ENCODE measurements at places on chromosomes 5 and 9. TPM values are rescaled to one million over a fixed set of nuclear protein-coding genes. Genes with fewer than 3 reads are reported as not detected.
A peak's percentile ranks its signal among the peaks of the same experiment; 100 is the strongest.

- DNase-seq = no peak
- no peaks in the 10 kb centered on the region for H3K36me3 ChIP-seq
- no peaks in the 10 kb centered on the region for H3K4me1 ChIP-seq
- no peak overlapping the region for H3K4me3 ChIP-seq
- peaks cover 16% of the 10 kb centered on the region for H3K27me3 ChIP-seq
Observed at GRCh38 chr5:170442921-170443320, 53.8 kb upstream of the KCNMB1 start.

- H3K36me3 ChIP-seq = no peaks in the 10 kb centered on the region
- no peak overlapping the region for H3K4me3 ChIP-seq
- no peak overlapping the region for H3K27ac ChIP-seq
- peaks cover 32% of the 10 kb centered on the region for H3K27me3 ChIP-seq
- H3K4me1 ChIP-seq = peaks cover 7% of the 10 kb centered on the region
Observed at GRCh38 chr9:133227242-133227860, 18.3 kb upstream of the OBP2B start.

- no peaks in the 10 kb centered on the region for H3K36me3 ChIP-seq
- peaks cover 7% of the 10 kb centered on the region for H3K4me1 ChIP-seq
- no peaks in the 10 kb centered on the region for H3K27me3 ChIP-seq
- no peak overlapping the region for H3K4me3 ChIP-seq
Observed at GRCh38 chr5:11611011-11611410, 293.2 kb downstream of the CTNND2 start.

GRCh38 chr9:86406366-86406765, 52.2 kb upstream of the TUT7 start:
- no peaks in the 10 kb centered on the region for H3K36me3 ChIP-seq
- peaks cover 16% of the 10 kb centered on the region for H3K27me3 ChIP-seq
- H3K27ac ChIP-seq = peak overlapping the region; percentile 27
- H3K4me3 ChIP-seq = no peak overlapping the region
- no peak for DNase-seq
- peaks cover 21% of the 10 kb centered on the region for H3K4me1 ChIP-seq

DNA sequence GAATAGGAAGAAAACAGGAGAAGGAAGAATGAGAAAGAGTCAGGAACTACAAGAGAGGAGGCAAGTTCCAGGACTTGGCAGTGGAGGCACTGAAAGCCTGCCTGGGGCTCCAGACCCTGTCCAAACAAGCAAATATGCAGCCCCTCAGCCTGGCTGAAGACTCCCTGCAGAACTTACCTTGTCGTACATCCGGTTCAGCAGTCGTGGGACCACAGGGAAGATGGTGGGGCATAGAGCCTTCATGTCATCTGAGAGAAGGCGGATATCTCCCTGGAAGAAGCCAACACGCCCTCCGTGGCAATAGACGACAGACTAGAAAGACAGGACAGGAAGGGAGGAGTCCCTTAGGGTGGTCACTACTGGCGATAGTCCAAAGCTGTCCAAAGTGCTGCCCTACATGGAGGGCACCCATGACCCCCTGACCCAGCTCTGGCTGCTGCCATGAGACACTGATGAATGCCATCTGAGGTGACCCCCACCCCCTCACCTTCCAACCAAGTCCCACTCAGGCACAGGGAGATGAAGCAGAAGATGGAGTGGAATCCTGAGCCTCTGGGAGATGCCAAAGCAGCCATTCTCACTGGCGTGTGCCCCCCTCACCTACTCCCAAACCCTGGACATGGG, 27.7 kb upstream of the MEIKIN start:
- H3K27me3 ChIP-seq = no peaks in the 10 kb centered on the region
- H3K4me3 ChIP-seq = no peak overlapping the region
- H3K4me1 ChIP-seq = no peaks in the 10 kb centered on the region
- H3K27ac ChIP-seq = no peak overlapping the region
- no peak for DNase-seq
- no peaks in the 10 kb centered on the region for H3K36me3 ChIP-seq

- DNase-seq = no peak
- H3K4me3 ChIP-seq = no peak overlapping the region
- H3K36me3 ChIP-seq = no peaks in the 10 kb centered on the region
- H3K27me3 ChIP-seq = no peaks in the 10 kb centered on the region
- H3K27ac ChIP-seq = peak overlapping the region; percentile 68
- peaks cover 100% of the 10 kb centered on the region for H3K4me1 ChIP-seq
Observed at GRCh38 chr9:14278291-14278721, 35.6 kb downstream of the NFIB start.

DNA sequence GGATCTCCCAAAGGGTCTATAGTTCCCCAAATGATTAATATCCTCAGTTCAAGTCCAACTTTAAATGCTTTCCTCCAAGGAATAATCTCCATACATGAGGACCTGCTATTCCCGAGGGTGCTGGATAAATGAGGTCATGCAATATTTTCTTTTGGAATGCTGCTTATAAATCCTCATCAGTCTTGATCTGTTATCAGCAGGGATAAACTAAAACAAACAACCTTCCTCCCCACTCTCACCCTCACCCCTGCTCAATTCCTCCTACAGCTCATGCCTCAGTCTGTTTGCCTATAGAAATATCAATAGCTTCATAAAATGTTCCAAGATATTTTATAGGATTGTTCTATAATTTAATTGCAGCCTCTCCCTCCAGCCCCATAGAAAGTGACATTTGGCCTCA, 61.1 kb downstream of the GLRA1 start:
- no peak overlapping the region for H3K27ac ChIP-seq
- no peaks in the 10 kb centered on the region for H3K36me3 ChIP-seq
- no peaks in the 10 kb centered on the region for H3K27me3 ChIP-seq

DNA sequence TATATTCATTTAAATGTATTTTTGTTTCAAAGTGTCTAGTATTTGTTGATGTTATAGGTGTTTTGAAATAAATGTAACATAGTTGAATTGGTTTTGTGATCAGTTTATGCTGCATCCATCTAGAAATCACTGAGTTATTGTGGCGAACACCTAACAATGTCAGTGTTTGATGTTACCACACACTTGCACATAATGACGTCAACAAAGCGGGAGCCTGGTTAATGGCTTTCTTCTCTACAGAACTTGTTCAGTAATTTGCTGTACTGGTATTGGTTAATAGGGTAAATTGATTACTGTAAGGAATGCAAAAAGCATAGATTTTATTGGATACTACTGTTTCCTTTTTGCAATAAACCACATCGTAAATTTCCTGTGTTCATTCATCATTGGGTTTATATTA, 133.0 kb downstream of the ATG10 start:
- DNase-seq = no peak
- H3K27ac ChIP-seq = no peak overlapping the region
- no peak overlapping the region for H3K4me3 ChIP-seq
- H3K36me3 ChIP-seq = no peaks in the 10 kb centered on the region
- H3K27me3 ChIP-seq = no peaks in the 10 kb centered on the region

- H3K4me3 ChIP-seq = no peak overlapping the region
- H3K4me1 ChIP-seq = no peaks in the 10 kb centered on the region
- H3K27me3 ChIP-seq = peaks cover 79% of the 10 kb centered on the region
- H3K27ac ChIP-seq = no peak overlapping the region
- DNase-seq = peak; percentile 25
- H3K36me3 ChIP-seq = no peaks in the 10 kb centered on the region
Observed at GRCh38 chr5:174608631-174609097, 115.7 kb upstream of the MSX2 start.

GRCh38 chr5:89289604-89290003, 406.6 kb upstream of the MEF2C start:
- H3K36me3 ChIP-seq = no peaks in the 10 kb centered on the region
- H3K4me3 ChIP-seq = no peak overlapping the region
- no peak overlapping the region for H3K27ac ChIP-seq
- H3K27me3 ChIP-seq = no peaks in the 10 kb centered on the region
- DNase-seq = no peak

DNA sequence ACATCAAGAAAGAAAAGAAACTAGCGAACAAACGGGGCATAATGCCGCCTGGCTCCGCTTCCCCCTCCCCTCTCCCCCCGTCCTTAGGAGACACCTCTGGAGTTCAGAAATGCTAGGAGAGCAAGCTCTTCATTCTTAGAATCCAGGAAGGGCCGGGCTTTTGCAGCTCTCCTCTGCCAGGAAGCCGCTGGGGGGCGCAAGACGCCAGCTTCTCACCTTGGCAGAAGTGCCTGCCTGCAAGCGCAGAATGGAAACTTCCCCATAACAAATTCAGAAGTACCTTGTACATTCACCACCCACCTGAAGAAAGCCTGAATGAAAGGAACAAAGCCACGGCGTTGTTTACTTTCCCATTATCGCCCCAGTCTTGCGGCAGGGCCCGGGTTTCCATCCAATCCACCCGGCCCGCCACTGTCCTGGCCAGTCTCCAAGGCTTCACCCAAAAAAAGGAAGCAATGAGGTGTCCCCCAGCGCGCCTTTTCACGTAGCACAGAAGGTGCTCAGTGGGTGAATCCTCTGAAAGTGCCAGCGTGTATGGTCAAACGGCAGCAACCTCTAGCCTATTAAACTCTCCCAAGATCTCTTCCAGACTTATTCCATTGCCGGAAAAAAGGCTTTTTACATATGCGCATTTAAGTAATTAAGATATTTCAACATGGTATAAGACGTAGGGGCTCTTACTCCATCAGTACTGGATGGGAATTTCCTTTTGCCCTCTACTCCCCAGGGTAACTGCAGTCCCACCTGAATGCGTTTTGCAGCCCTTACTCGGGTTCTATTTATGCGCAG, 1.6 kb upstream of the GADD45G start:
- peak overlapping the region; percentile 76 for H3K4me3 ChIP-seq
- peaks cover 54% of the 10 kb centered on the region for H3K4me1 ChIP-seq
- DNase-seq = peak; percentile 89
- H3K27me3 ChIP-seq = no peaks in the 10 kb centered on the region

DNA sequence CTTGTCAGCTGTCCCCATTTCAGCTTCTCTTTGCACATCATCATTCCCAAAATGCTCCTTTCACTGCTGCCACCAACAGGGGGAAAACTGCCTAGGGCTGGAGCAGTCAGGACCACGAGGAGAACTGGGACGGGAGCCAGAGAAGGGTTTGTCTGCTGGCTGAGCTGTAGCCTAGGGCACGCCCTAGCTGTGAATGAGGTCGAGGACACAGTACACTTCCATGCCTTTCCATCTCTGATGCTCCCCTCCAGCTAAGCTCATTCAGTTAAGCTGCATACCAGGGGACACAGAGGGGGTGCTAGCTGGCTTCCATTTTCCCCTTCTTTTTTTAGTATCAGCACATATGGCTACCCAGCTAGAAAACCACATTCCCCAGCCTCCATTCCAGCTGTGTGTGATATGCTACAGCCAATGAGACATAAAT, 64.7 kb downstream of the STK10 start:
- H3K4me3 ChIP-seq = no peak overlapping the region
- no peak overlapping the region for H3K27ac ChIP-seq
- no peaks in the 10 kb centered on the region for H3K27me3 ChIP-seq
- H3K4me1 ChIP-seq = peaks cover 28% of the 10 kb centered on the region

GRCh38 chr9:108535526-108535925, 320.3 kb downstream of the ACTL7B start:
- no peak overlapping the region for H3K27ac ChIP-seq
- H3K27me3 ChIP-seq = no peaks in the 10 kb centered on the region
- no peaks in the 10 kb centered on the region for H3K36me3 ChIP-seq
- no peaks in the 10 kb centered on the region for H3K4me1 ChIP-seq

DNA sequence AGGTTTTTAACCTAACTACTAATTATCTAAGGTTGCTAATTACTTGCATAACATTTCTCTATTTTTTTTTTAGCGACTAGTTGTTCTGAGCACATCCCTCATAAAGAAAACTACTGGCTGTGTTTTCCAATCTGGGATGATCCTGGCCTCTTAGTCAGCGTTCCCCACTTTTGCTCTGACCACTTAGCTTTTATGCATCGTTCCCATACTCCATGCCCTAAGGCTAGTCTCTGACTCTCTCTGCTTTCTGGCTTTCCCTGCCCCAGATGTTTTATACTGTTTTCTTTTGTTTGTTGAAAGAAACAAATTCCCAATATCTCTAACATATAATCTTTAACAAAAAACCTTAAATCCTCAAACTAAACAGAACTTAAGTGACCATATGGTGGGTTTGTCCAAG, 217.9 kb downstream of the SPATA31D1 start:
- H3K4me1 ChIP-seq = no peaks in the 10 kb centered on the region
- no peaks in the 10 kb centered on the region for H3K36me3 ChIP-seq
- no peaks in the 10 kb centered on the region for H3K27me3 ChIP-seq
- H3K4me3 ChIP-seq = no peak overlapping the region

- peak overlapping the region; percentile 79 for H3K4me3 ChIP-seq
- peaks cover 22% of the 10 kb centered on the region for H3K27me3 ChIP-seq
- no peak for DNase-seq
Observed at GRCh38 chr5:157266286-157267007, 524 bp downstream of the CYFIP2 start.

- no peaks in the 10 kb centered on the region for H3K36me3 ChIP-seq
- H3K4me1 ChIP-seq = peaks cover 72% of the 10 kb centered on the region
- no peaks in the 10 kb centered on the region for H3K27me3 ChIP-seq
- H3K4me3 ChIP-seq = no peak overlapping the region
- no peak for DNase-seq
Observed at GRCh38 chr9:124268248-124268647, 10.5 kb downstream of the NEK6 start.

GRCh38 chr5:57362951-57363350, 119.7 kb downstream of the ACTBL2 start:
- H3K27me3 ChIP-seq = no peaks in the 10 kb centered on the region
- H3K36me3 ChIP-seq = no peaks in the 10 kb centered on the region
- H3K27ac ChIP-seq = no peak overlapping the region
- no peak for DNase-seq

Gene HINT1
- 155 TPM for total RNA-seq
